ENCODE measurements at places on chromosomes 2 and 18.

DNA sequence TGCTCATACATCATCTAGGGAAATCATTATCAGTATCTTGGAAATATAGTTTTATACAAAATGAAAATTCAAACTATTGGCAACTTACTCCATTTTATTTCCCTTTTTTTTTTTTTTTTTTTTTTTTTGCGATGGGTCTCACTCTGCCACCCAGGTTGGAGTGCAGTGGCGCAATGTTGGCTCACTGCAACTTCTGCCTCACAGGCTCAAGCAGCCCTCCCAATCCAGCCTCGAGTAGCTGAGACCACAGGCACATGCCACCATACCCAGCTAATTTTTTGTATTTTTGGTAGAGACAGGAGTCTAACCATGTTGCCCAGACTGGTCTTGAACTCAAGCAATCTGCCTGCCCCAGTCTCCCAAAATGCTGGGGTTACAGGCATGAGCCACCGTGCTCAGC lies 29.0 kb downstream of the OLA1 start:
- H3K4me1 ChIP-seq = no peaks in the 10 kb centered on the region
- no peak overlapping the region for H3K4me3 ChIP-seq
- H3K27ac ChIP-seq = no peak overlapping the region
- no peaks in the 10 kb centered on the region for H3K27me3 ChIP-seq
- H3K36me3 ChIP-seq = peaks cover 35% of the 10 kb centered on the region

DNA sequence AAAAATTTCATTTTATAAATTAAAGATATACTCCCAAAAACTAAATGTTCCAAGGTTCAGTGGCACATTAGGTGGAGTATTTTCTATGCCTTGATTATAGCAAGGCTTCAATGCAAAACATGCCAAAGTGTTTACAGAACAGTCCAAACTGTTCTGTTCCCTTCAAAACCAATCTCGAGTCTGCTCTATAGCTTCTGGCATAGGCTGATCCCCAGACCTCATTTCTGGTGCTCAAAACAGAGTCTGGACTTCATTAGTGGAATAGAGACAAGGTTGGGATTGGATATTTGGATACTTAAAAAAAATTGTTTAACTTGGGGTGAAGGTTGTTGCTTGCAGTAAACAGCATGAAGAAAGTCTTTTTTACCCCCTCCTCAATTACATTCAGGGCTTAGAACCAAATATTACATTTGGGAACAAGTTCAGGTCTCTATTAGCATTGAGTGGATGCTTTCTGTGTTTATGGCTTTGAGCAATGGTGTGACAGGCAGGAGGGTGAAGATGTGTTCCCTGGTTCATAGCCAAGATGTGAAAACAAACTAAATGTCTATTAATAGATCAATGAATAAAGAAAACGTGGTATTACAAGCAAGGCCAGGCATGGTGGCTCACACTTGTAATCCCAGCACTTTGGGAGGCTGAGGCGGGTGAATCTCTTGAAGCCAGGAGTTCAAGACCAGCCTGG lies 208.1 kb upstream of the RND3 start:
- H3K27me3 ChIP-seq = no peaks in the 10 kb centered on the region
- H3K27ac ChIP-seq = no peak overlapping the region
- H3K36me3 ChIP-seq = no peaks in the 10 kb centered on the region
- H3K4me1 ChIP-seq = no peaks in the 10 kb centered on the region

DNA sequence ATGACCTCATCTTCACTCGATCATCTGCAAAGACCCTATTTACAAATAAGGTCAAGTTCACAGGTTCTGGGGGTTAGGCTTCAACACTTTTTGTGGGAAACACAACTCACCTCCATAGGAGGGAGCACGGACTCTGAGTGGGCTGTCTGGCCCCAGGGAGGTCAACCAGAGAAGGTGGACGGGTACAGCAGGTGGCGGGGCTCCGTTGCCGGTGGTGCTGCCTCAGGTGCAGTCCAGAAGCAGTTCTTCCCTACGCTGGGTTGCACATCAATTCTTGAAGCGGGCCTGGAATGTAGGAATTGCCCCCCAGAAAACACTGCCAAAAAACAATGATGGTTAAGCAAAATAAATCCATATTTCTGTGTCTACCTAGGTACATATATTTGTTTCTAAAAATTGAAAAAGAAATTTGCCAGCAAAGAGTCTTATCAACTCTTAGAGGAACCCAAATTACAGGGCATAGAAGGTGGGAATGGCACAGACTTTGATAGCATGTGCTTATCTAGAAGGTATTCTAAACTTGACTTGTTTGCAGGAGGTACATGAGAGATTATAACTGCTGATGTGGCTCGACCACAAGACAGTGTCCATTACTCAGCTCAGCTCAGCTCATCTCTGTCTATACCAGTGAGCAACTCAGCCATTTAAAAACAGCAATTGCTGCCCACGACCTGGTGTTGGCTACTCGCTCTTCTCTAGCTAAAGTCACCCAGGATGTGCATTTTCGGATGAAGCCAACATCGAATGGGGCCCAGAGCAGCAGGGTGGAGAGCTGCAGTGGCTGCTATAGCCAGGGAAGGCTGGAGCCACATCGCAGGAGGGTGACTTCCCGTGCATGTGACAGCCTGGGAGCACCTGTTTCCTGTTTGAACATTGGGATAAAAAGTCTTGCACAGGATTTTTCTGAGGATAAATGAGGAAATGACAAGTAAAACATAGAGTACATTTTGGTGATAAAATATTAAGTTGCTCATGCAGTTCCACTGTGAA lies 128.7 kb downstream of the RNF144A start:
- no peak for DNase-seq
- H3K4me3 ChIP-seq = no peak overlapping the region
- peaks cover 5% of the 10 kb centered on the region for H3K36me3 ChIP-seq
- H3K4me1 ChIP-seq = peaks cover 44% of the 10 kb centered on the region
- H3K27me3 ChIP-seq = peaks cover 2% of the 10 kb centered on the region
- H3K27ac ChIP-seq = peak overlapping the region; percentile 43

DNA sequence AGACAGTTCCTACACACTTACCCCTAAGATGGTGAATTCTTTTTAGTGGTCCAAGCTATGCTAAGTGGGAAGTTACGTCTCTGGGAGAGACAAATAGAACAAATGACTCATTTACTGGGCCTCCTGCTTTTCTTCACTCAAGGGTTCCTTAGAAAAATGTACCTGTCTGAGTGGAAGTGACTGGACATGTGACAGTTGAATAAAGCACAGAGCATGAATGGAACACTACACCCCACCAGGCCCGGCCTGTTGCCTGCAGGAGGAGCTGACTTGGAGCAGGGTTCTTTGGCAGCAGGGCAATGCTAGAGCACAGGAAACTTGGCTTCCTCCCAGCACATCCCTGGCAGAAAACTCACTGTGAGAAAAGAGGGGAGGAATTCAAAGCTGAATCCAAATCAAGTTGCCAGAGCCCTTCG lies 451.0 kb upstream of the SETBP1 start:
- H3K27ac ChIP-seq = no peak overlapping the region
- H3K36me3 ChIP-seq = no peaks in the 10 kb centered on the region
- no peaks in the 10 kb centered on the region for H3K27me3 ChIP-seq
- H3K4me3 ChIP-seq = no peak overlapping the region
- H3K4me1 ChIP-seq = no peaks in the 10 kb centered on the region
- no peak for DNase-seq

DNA sequence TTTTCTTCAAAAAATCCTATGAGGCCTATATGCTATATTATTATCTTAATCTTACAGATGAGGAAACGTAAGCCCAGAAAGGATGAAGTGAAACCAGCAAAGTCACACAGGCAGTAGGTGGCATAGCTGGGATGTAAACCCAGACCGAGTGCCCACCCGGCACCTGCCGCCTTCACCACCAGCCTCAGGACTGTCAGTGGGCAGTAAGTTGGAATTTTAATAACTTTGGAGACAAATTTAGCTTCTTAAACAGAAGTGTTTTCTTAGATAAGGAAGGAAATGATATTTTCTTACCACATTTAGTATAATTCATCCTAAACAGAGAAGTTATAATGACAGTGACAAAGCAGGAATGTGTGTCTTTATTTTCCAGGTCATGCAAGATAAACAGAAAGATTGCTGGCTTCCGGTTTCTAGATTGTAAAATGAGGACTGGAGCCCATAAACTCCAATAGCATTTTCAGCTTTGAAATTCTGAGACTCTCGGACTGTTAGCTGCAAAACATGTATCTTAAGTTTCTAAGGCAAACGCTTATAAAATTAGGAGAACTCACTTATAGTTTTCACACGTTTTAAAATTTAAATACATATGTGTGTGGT lies 59.3 kb downstream of the CD8B2 start:
- H3K27me3 ChIP-seq = peaks cover 27% of the 10 kb centered on the region
- H3K4me3 ChIP-seq = no peak overlapping the region
- H3K36me3 ChIP-seq = no peaks in the 10 kb centered on the region
- DNase-seq = no peak

DNA sequence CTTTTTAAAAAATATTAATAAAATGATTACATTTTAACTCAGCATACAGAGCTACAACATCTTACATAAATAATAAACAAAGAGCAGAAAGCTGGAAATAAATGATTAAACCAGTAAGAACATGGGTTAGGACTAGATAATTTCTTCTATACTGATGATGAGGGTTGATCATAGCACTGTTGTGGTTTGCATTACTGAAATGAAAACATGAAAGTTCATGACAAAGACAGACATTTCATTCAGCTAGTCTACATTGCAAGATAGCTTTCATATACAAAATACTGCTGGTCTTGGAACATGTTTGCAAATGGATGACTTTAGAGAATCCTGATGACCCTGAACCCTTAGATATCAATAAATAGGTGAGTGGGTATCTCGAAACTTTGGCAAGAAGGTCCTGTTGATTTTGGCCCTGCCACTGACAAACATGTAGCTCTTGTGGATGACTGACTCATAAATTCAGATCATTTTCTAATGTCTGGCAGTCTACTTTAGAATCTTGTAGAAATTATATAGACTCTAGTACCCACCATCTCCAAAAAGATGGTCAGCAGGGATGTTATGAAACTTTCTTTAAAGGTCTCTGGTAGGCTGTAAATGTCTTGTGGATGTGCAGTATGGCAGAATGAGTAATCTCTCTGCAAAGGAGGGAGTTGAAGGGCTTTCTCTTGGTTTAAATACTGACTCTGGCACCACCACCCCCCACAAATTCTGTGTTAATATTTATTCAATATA lies 15.5 kb upstream of the CDC42EP3 start:
- no peaks in the 10 kb centered on the region for H3K36me3 ChIP-seq
- peaks cover 32% of the 10 kb centered on the region for H3K4me1 ChIP-seq
- no peak overlapping the region for H3K27ac ChIP-seq
- H3K27me3 ChIP-seq = no peaks in the 10 kb centered on the region
- no peak for DNase-seq
- no peak overlapping the region for H3K4me3 ChIP-seq

GRCh38 chr18:49612515-49613033 lies 50.7 kb downstream of the LIPG start:
- H3K4me1 ChIP-seq = no peaks in the 10 kb centered on the region
- no peaks in the 10 kb centered on the region for H3K36me3 ChIP-seq
- no peak overlapping the region for H3K27ac ChIP-seq
- no peak overlapping the region for H3K4me3 ChIP-seq
- DNase-seq = no peak

DNA sequence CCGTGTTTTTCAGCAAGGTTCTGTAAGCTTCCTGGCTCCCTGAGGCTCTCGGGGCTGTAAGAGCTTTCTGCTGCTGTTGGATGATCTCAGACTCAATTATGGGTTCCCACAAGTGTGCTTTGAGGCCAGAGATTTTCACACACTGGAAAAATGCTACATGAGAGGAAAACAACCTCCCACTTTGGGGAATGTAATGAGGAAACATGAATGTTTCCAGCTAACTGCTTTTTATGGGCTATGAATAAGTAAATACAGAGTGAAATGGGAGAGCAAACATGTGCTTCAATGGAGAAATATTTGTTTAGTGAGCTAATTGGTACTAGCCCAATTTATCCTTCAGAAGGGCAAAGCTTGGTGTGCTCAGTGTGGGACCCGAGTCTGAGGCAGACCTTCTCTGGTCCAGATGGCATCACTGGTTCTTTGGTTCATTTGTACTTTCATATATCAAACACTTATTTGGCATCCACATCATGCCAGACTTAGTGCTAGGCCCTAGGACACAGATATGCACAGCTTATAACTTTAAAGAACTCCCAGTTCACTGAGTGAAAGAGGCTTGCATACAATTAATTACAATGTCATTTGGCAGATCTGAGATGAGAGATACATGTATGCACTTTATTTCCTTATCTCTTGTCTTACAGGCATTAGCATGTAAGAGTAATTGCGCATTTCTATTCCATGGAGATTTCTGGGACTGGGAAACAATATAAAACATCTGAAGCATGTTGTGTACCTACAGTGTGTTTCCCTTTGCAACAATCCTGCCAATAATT lies 248.8 kb downstream of the RDH14 start:
- no peaks in the 10 kb centered on the region for H3K4me1 ChIP-seq
- H3K4me3 ChIP-seq = no peak overlapping the region
- no peak for DNase-seq
- H3K36me3 ChIP-seq = no peaks in the 10 kb centered on the region
- peaks cover 8% of the 10 kb centered on the region for H3K27me3 ChIP-seq

- DNase-seq = no peak
- peaks cover 3% of the 10 kb centered on the region for H3K27me3 ChIP-seq
- no peaks in the 10 kb centered on the region for H3K36me3 ChIP-seq
- no peak overlapping the region for H3K4me3 ChIP-seq
Observed at GRCh38 chr2:172993139-172993538, 82.5 kb upstream of the MAP3K20 start.

- H3K4me1 ChIP-seq = no peaks in the 10 kb centered on the region
- no peaks in the 10 kb centered on the region for H3K27me3 ChIP-seq
- no peak overlapping the region for H3K4me3 ChIP-seq
- no peak overlapping the region for H3K27ac ChIP-seq
Observed at GRCh38 chr2:190093793-190094192, 31.3 kb upstream of the MSTN start.

DNA sequence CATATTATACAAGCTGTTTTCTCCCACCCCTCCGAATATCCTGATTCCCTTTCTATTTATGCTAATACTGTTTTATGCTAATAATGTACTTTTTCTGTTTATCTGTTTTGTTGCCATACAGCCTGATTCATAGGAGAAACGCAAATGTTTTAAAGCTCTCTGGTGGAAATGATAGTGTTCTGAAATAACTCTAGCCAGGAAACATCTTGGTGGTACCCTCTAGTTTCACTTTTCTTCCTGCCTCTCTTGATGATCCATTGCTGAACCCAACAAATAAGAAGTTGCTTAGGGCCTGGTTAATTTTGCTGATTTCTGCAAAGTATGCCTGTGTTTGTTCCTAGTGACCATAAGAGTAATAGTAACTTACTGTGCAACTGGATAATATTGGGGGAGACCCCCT lies 148.4 kb upstream of the KCTD1 start:
- no peaks in the 10 kb centered on the region for H3K36me3 ChIP-seq
- DNase-seq = no peak
- no peaks in the 10 kb centered on the region for H3K4me1 ChIP-seq
- peaks cover 5% of the 10 kb centered on the region for H3K27me3 ChIP-seq

All from naive thymus-derived CD8-positive, alpha-beta T cell (primary cell).